Mesenteric fat pad (tissue), 1 donor: ENCODE measurements at places on chromosomes 1 and 21.

DNA sequence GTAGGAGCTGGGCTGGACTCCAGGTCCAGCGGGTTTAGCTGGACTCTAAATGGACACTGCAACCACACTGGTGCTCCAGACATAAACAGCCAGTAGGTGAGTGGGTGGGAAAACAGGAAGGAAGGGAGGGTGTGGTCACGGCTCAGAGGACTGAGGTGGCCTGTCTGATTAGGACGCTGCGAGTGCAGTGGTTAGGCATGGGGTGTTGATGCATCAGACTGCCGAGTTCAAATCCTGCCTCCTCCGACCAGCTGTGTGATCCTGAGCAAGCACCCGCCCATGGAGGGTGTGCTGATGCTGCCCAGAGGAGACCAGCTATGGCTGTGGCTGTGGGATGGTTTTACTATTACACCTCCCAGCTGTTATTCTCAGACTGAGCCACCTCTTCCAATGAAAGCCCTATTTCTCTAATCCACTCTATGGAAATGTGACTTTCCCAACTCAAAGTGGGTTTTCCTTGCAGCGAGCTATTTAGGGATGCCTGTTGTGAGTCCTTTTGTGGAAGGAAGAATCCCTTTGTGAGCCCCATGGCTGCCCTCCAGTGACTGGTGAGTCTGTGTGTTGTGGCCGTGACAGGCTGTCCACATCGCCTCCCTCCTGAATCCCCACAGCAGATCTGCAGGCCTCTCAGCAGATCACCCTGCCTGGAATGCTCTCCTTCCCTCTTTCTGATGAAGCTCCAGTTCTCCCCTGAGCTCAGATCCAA, 56.6 kb upstream of the EDN2 start:
- peak; percentile 69 for DNase-seq

DNA sequence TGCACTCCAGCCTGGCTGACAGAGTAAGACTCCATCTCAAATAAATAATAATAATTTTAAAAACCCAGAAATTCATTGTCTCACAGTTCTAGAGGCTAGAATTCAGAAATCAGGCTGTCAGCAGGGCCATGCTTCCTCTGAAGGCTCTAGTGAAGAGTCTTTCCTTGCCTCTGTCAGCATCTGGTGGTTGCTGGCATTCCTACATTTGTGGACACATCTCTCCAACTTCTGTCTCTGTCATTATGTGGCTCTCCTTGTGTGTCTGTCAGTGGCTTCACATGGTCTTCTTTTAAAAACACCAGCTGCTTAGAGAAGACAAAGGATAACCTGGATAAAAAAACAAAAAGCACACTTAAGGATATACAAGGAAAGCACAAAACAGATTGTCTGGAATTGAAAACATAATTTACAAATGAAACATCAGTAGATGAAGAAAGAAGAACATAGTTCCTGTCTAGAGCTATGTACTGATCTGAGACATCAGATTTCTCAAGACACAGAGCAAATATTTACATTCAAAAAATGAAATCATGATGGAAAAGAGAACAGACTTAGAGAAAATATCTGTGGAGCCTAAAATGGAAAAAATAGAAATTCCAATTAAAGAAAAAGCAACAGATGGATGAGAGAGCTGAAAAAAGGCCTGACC, 32.7 kb upstream of the ASB17 start:
- no peak for DNase-seq

- DNase-seq: no peak
Observed at GRCh38 chr1:33298623-33299277, 22.1 kb downstream of the A3GALT2 start.

- DNase-seq: no peak
Observed at GRCh38 chr1:82449506-82450057, 648.8 kb downstream of the ADGRL2 start.

- DNase-seq: no peak
Observed at GRCh38 chr1:12601700-12602658, 16.0 kb downstream of the DHRS3 start.

DNA sequence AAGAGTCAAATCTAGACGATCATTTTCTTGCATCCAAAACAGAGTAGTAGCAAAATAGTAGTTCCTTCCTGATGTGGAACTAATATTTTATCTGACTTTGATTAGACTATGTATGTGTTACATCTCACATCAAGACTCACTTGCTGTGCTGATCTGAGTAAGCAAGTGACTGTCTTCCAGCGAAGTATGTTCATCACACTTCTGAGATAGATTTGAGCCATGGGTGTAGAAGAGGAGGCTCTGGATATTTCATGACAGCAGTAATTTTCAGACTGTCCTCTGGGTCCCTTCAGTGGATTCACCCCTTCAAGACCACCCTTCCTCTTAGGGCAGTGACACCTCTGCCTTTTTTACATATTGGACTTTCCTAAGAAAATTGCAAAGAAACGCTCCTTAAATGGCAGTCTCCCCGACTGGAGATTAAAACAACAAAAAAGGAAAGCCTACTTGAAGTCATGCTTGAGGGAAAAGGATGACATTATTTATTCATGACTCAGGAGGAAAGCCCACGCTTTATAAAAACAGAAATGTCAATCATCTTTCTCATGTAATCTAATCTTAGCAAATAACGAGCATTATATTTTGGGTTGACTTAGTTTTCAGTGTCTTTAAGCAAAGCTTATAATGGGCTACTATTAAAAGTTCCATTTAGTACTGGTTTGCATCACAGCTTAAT, 22.8 kb downstream of the ATP1B1 start:
- DNase-seq: no peak

DNA sequence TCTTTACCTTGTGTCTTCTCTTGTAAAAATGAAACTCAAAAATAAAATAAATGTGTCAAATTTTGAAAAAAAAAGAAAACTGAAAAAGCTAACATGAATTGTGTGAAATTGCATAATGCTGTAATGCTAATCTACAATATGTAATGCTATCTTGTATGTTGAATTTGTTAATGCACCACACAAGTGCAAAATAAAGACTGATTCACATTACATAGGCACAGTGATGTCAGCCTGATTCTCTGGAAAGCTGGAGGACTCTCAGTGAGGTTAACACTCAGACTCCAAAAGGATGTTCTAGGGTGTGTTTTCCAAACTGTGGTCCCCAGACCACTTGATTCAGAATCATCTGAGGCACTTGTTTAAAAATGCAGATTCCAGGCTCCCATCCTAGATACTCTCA, 25.6 kb downstream of the SYT11 start:
- DNase-seq: no peak

DNA sequence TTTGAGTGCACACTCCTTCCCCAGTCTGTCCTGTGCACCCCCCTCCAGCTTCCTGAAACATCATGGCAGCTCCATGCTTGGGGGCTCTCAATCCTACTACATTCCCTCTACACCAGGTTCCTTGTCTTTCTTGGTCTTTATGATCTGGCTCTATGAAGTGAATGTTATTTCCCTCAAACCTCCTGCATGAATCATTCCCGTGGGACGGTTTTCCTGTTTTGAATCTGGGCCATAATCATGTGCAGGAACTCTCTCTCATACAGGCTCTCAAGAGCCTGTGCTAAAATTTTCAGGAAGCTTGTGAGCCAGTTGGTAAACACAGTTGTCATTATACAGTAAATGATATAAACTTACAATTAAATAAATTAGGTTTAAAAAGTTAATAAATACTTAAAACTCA, 89.8 kb upstream of the KCNE2 start:
- no peak for DNase-seq

DNA sequence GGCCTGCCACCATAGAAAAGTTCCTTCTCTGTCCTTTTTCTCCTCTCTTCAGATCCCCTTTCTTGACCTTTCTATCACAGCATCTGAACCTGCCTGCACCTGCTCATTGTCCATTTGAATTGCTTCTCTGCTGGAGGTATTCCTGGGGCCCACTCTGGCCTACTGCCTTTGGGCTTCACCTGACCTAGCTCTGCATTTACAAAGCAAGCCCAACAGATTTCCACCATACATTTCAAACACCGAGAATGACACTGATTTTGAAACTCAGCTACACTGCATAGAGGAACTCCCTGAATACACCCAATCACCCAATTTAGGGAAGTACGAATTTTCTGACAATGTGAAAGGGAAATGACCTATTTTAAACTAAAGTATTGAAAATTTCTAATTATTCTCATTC, 284.5 kb upstream of the USP25 start:
- no peak for DNase-seq

GRCh38 chr1:214573386-214574318, 22.2 kb upstream of the PTPN14 start:
- DNase-seq: no peak

GRCh38 chr1:48109390-48110013, 112.3 kb upstream of the TRABD2B start:
- DNase-seq: no peak

DNA sequence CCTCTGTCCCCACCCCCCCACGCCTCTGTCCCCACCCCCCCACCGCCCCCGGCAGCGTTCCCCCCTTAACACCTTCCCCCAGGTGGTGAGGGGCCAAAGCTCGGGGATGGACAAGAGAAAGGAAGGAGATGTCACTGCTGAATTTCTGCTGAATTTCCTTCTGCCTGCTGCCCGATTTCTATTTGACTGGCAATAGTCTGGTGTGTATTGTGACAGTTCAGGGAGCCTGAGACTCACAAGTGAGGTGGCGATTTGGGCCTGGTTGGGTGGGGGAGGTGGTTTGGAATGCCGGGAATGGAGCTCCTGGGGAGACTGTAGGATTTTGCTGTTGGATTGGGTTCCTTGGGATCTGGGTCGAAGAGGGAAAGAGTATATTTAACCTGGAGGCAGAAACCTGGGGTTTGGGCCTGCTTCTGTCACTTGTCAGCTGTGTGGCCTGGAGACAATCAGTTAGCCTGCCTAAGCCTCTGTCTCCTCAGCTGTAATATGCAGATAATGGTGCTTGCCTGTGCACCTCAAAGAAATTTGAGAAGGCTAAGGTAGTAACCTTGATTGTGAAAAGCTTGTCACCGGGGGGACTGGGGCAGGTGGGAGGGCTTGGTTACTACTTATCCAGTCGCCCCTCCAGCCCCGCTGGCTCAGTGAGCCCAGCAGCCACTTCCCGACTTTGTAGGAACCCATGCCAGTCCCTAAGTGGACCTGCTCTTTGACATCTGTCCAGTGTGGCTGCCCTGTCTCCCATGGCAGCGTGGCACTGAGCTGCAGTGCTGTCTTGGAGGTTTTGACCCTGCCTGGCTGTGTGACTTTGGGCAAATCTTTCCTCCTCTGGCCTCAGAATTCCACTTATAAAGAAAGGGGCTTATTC, 7.7 kb upstream of the LMNA start:
- no peak for DNase-seq

GRCh38 chr1:197224160-197224559, 43.9 kb upstream of the CRB1 start:
- no peak for DNase-seq

DNA sequence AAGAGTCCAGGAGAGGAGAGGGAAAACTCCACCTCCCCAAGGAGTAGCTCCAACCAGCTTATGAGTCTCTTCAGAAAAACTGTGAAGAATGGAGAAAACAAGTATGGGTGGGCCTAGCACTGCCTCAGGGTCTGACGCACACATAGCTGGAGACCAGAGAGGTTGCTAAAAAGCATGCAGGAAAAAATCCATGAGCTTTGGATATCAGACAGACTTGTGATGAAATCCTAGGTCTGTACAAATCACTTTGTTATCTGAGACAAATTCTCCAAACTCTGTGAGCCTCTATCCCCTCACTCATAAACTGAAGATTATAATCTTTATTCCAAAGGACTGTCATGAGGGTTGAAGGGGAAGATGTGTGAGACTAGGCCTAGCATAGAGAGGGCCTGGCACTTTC, 141.5 kb upstream of the FGGY start:
- no peak for DNase-seq

DNA sequence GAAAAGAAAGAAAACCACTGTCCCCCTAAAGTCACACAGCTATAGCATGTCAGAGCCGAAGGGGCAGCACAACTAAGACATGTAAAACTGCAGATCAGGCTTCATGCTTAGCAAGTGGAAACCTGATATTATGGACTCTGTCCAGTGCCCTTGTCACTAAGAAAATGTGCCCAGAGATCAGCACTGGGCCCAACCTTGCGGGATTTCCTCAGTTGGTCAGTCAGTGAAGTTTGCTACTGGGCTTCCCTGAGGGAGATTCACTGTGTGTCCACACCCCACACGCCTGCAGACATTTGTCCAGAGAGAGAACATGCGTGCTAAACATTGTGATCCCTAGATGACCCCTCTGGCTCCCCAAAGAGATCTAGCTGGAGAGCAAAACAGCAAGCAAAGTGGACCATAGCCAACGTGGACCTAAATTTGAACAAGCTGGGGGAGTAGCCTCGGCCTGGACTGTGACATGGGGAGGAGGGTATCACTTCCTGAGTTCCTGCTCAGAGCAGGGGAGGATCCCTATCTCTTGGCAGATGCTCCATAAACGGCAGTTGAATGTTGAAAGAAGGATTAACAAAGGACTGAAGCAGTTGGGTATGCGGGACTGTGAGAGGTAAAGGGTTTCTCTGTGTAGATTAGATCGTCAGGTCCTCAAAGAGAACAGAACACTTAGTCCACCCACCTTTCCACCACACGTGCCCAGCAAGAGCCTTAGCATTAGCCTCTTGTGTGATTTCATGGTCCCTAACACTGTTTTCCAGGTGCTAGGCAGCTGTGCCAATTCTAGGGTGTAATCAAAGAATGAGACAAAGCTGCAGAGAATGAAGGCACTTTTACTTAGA, 53.6 kb downstream of the GLUL start:
- DNase-seq: no peak

DNA sequence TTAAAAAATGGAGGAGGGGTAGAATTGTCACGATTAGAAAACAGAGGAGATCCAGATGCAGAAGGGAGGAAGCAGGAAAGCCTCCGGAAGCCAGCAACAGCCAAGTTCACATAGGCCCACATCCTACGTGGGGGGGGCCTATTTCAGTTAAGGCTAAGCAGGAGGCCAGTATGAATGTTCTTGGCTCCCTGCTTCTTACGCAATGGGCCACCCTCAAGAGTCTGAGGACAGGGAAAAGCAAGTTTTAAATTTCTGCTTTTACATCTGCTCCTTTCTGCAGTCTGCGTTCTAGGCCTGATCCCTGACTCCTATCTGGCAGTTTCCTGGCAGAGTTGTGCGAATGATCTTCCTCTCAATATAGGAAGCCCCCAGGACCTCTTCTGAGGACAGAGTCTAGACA, 30.6 kb downstream of the RABIF start:
- no peak for DNase-seq

- DNase-seq: no peak
Observed at GRCh38 chr21:34886240-34887104, 162.6 kb downstream of the RUNX1 start.

DNA sequence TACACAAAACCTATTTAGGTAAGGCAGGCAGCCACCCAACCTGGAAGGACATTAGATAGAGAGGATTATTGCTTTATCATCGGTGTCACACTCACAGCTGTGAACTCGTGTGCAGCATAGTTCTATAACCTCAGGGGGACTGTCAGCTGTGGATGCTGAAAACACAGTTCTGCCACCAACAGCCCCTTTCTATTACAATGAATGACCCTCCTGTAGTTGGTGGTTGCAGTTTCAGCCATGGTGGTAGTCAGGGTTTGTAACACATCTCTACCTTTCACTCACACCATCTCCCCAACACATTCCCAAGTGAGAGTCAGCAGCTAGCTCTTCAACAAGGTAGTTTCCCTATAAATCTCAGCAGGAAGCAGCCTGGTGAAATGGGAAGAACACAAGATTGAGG, 136.8 kb downstream of the ZC3H11B start:
- DNase-seq: no peak
